Stimulated activated CD8-positive, alpha-beta memory T cell treated with anti-CD3 and anti-CD28 coated beads, Interleukin-15, amount 100 ng/mL, for 1 hour (primary cell): ENCODE measurements at places on chromosomes 12 and 14.

DNA sequence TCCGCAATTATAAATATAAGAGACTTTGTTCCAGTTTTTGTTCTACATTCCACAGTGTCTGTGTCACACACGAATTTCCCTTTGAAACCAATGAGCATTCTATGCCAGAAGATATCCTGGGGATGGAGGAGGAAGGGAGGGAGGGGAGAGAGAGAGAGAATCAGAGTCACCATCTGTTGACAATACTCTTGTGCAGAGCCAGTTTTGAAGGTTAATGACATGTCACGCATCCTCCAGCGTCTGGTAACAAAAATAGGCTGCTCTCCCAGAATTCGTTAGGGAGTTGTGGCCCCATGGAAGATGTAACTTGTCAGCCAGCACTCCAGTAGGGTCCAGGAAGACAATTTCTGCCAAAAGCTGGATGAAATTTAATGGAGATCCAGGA, 213.5 kb upstream of the KRR1 start:
- DNase-seq: no peak

DNA sequence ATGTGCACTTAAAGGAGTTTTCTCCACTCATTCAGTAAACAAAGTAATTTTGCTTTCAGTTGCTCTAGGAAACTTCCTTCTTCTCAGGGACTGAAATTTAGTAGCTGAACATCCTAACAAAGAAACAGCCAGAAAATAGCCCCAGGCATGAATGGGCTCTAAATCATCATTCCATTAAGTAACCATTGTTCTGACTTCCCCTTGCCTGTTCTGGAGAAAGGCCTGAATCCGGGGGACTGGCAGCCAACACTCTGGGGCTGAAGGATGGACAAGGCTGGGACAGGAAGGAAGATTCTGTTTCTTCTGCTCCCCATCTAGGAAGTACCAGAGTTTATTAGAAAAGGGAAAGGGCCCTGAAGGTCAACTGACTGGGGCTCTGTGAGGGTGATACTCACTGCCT, 104.5 kb downstream of the ESRRB start:
- no peak for DNase-seq

DNA sequence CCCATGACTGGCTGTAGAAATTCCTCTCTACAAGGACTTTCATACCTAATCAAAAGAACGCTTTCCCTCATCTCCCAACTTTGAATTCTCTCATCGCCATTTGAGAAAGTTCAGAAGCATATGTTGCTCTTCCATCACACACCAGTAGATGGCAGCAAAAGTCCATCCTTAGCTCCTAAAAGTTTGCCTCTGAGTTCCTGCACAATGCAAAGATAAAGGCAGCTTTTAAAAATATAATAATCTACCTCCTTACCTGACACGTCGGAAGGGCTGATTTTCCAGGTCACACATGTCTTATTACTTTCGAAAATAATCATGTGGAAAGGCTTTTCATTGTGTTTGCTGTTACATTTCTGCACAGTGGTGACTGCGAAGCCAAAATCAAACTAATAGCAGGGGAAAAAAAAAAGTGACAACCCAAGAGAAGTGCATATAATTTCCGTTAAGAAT, 456.7 kb upstream of the SEL1L start:
- no peak for DNase-seq

- DNase-seq: no peak
Measured at GRCh38 chr12:126337556-126338441, 1272.6 kb downstream of the AACS start.

DNA sequence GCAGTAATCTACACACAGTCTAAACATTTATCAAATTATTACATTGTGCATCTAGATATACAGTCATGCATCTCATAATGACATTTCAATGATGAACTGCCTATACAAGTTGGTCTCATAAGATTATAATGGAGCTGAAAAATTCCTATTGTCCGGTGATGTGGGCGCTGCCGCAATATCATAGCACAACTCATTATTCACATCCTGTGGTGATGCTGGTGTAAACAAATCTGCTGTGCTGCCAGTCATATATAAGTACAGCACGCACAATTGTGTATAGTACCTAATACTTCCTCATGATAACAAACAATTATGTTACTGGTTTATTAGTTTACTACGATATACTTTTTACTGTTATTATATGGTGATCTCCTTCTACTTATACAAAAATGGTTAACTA, 768.8 kb upstream of the NOVA1 start:
- DNase-seq: no peak

GRCh38 chr14:63200035-63200740, 4.1 kb upstream of the RHOJ start:
- no peak for DNase-seq

DNA sequence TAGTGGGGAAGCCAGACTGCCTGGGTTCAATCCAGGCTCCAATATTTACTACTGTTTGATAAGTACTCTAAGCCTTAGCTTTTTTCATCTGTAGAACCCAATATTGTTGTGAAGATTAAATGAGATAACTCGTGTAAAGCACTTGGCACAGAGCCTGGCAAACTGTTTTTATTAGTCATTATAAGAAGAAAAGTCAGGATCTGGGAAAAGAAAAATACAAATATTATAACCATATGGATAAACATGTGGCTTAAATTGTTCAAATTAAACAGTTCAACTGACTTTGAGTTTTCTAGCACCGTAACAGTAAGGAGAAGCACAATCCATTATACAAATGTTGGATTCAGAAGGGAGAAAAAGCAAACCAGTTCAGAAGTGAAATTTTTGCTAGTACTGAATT, 22.0 kb upstream of the CDK17 start:
- DNase-seq: no peak

GRCh38 chr14:77640756-77641533, 24.5 kb upstream of the SPTLC2 start:
- no peak for DNase-seq

GRCh38 chr12:77925536-77926108, 94.9 kb downstream of the NAV3 start:
- DNase-seq: no peak

GRCh38 chr12:128442096-128442495, 175.1 kb downstream of the TMEM132C start:
- no peak for DNase-seq

- no peak for DNase-seq
Measured at GRCh38 chr12:32586390-32586789, 92.7 kb upstream of the DNM1L start.

DNA sequence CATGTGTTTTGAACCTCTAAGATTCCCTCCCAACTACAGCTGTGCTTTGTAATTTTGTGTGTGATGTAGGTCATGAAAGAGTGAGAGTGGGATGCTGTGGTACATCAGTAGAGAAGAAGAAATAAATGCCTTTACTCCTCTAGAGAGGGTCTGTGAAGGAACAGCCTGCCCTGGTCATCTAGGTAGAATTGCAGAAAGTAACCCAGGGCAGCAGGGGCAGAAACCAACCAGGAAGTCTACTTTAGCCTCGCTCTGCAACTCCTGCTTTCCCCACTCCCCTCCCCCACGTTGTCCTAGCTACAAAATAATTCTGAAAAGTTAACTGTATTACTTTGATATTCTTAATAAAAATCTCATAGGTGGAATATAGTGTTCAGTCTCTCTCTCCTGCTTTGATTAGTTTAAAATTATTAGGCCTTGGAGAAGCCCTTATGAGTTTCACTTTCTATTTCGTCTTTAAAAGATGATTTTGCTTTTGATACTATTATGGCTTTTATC, 7.5 kb downstream of the TBK1 start:
- no peak for DNase-seq

GRCh38 chr12:6535697-6535946, 1.3 kb downstream of the GAPDH start:
- DNase-seq: no peak

DNA sequence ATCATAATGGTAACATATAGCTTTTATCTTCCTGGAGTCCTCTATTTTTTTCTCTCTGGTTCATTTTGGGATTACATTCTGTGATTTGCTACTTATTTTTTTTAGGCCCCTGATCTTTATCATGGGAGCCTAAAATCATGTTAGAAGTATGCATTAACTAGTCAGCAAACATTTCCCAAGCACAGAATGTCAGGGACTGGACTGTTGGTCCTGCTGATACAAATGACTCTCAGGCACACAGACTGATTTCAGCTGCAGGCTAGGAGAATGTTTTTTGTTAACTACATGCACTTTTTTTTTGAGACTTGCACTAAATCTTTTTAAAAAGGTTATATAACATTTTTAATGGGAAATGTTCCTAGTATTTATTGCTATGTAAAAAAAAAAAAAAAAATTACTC, 131.1 kb downstream of the ACSS3 start:
- DNase-seq: no peak

- DNase-seq: no peak
Measured at GRCh38 chr14:50736932-50737419, 68.9 kb upstream of the SAV1 start.
